HepG2 (cell line): ENCODE measurements at places on chromosomes 4 and X.

GRCh38 chr4:3420606-3420955, 21.2 kb upstream of the HGFAC start:
- no peak for DNase-seq

- no peak for DNase-seq
Observed at GRCh38 chr4:134906404-134907023, 704.9 kb upstream of the PABPC4L start.

GRCh38 chrX:49754233-49754857, 58.6 kb upstream of the PAGE1 start:
- peak; percentile 24 for DNase-seq

GRCh38 chrX:153361781-153362397, 27.9 kb downstream of the ZNF275 start:
- no peak for DNase-seq

- peak; percentile 42 for DNase-seq
Observed at GRCh38 chr4:156710365-156711192, 261.0 kb downstream of the PDGFC start.

DNA sequence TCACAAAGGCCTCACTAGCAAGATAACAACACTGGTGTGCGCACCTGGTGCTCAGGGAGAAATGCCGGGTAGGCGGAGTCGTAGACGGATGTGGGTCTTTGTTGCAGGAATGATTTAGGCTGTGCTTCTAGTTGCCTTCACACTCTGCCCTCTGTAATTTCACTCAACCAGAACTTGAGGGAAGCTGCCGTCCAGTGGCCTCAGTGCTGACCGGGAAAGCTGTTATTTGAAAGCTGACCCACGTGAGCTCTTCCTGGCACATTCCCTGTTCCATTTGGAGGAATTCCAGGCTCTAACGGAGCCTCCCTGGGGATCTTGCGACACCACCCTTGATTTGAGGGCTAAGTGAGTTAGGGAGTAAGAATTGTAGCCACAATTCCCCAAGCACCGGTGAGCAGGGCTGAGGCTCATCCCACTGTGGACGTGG, 15.9 kb downstream of the SH3TC1 start:
- DNase-seq: no peak
